A549 treated with Hydrocortisone at 1 μM for 4 hours (cell line): ENCODE measurements at places on chromosomes 6 and 20. TPM values are rescaled to one million over a fixed set of nuclear protein-coding genes. Genes with fewer than 3 reads are reported as not detected.

The TINAG gene
- not detected in 5 replicates for total RNA-seq

The KHDC1L gene
- total RNA-seq: 0.24 to 0.75 TPM (median 0.35 TPM) in 3 of 5 replicates, not detected in the others

The THBD gene
- 94.1 to 131 TPM (median 126 TPM) in 5 replicates for total RNA-seq

The TMEM74B gene
- 2.5 to 4.5 TPM (median 3.4 TPM) in 5 replicates for total RNA-seq

The PRPH2 gene
- total RNA-seq: not detected in 5 replicates

The ANKRD66 gene
- not detected in 5 replicates for total RNA-seq

The GABRR1 gene
- total RNA-seq: not detected in 5 replicates

The ARMC2 gene
- total RNA-seq: 1.7 to 2.4 TPM (median 2.1 TPM) in 5 replicates

The TXNDC5 gene
- 129 to 150 TPM (median 138 TPM) in 5 replicates for total RNA-seq

The SLC17A2 gene
- not detected in 5 replicates for total RNA-seq

The PI3 gene
- 2.3 to 5.0 TPM (median 2.9 TPM) in 5 replicates for total RNA-seq

The CPNE5 gene
- 0.12 to 0.16 TPM (median 0.14 TPM) in 5 replicates for total RNA-seq

The HDGFL1 gene
- total RNA-seq: not detected in 5 replicates

The VSTM2L gene
- 18.5 to 30.4 TPM (median 21.4 TPM) in 5 replicates for total RNA-seq

The ZSCAN9 gene
- total RNA-seq: 5.8 to 8.3 TPM (median 6.9 TPM) in 5 replicates

The SSTR4 gene
- 0.32 to 0.60 TPM (median 0.49 TPM) in 5 replicates for total RNA-seq

The SDCBP2 gene
- total RNA-seq: 1.3 to 2.4 TPM (median 2.1 TPM) in 5 replicates

The NOP56 gene
- total RNA-seq: 545 to 647 TPM (median 584 TPM) in 5 replicates

The STMND1 gene
- total RNA-seq: not detected in 5 replicates

The HRH3 gene
- total RNA-seq: not detected in 5 replicates

The ENPP3 gene
- not detected in 5 replicates for total RNA-seq

The CST9L gene
- not detected in 5 replicates for total RNA-seq

The RFX6 gene
- not detected in 5 replicates for total RNA-seq

The TRIM15 gene
- not detected in 5 replicates for total RNA-seq
